ENCODE measurements at places on chromosomes 6 and 20.

GRCh38 chr20:46568570-46569129, 18.2 kb upstream of the OCSTAMP start:
- DNase-seq, result no peak

- no peak for DNase-seq
These were observed 59.5 kb upstream of the RSPO3 start for GRCh38 chr6:127058936-127059335.

DNA sequence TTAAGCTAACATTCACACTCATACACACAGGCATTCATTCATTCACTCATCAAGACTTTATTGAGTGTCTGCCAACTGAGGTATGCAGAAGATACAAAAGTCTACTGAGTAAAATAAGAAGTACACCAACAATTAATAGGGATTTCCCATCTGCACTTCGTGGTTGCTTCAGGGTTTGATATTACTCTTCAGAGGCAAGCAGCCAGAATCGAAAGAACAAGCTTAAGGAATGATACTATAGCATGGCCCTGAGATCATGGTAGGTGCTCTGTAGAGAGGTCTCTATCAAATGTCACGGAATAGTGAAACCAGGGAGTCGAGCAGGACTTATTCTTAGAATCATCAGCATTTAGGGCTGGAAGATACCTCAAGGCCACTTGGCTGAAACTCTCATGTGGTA, 135.4 kb downstream of the NRN1 start:
- DNase-seq, result no peak

DNA sequence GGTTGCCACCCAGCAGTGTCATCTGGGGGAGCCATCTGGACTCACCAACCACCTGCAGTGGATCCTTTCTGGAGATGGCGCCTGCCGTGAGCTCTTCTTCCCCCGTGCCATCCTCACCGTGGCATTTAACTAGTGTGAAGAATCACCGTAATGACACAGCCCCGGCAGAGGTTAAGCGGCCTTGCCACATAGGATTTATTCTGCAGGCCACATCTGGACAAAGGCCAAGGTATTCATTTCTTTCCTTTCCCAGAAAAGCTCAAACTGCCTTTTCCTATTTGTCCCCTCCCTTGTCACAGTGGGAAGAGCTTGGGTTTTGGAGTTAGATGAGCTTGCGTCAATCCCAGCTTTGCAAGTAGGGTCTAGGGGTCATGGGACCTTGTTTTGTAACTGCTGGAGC, 88.4 kb downstream of the PXDC1 start:
- no peak for DNase-seq

- DNase-seq, result no peak
These were observed 150.3 kb upstream of the SASH1 start for GRCh38 chr6:148192310-148192709.

DNA sequence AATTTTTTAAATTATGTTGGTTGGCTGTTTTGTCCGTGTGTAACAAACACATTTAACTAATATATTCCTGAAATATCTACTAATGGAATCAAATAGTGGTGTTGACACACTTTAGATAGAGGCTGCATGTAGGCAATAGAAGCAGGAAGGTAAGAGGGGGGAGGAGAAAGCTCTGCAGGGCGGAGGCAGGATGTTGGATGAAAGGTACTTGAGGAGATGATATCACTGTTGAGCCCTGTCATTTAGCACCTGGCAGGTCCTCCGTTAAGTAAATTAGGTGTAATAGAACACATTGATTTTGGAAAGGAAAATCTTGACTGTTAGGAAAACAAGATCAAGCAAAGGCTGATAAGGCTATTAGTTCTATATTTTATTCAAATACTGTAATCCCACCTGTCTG, 618.7 kb downstream of the PKHD1 start:
- no peak for DNase-seq

GRCh38 chr6:73139681-73140383, 85.5 kb downstream of the KHDC1L start:
- no peak for DNase-seq

Measured in activated CD4-positive, alpha-beta T cell treated with anti-CD3 and anti-CD28 coated beads, Interleukin-2, amount 50 U/mL, for 48 hours (primary cell).